Activated CD4-positive, alpha-beta T cell treated with anti-CD3 and anti-CD28 coated beads, Interleukin-2, amount 10 ng/mL, durations not matched to agents 24 days and 14 days (primary cell): ENCODE measurements at places on chromosomes 5 and 9. TPM values are rescaled to one million over a fixed set of nuclear protein-coding genes. Genes with fewer than 3 reads are reported as not detected.

The CATSPER3 gene
- 0.54 and 0.64 TPM in 2 replicates for total RNA-seq

The PCDHGB7 gene
- total RNA-seq, result 0.12 and 0.17 TPM in 2 replicates

The ZNF189 gene
- 11.7 and 12.7 TPM in 2 replicates for total RNA-seq

The PPP6C gene
- 48.1 and 52.5 TPM in 2 replicates for total RNA-seq

The FOXD4L3 gene
- not detected in 2 replicates for total RNA-seq

The KLHL9 gene
- 14.8 and 15.0 TPM in 2 replicates for total RNA-seq

The ANKRD55 gene
- 0.79 and 1.0 TPM in 2 replicates for total RNA-seq

The REEP2 gene
- 3.5 and 4.6 TPM in 2 replicates for total RNA-seq

The ZDHHC12 gene
- 46.9 and 48.4 TPM in 2 replicates for total RNA-seq

The RIMOC1 gene
- 29.6 and 31.7 TPM in 2 replicates for total RNA-seq

The PRR16 gene
- total RNA-seq, result not detected in 2 replicates

The PCDHAC1 gene
- total RNA-seq, result not detected in 2 replicates

The PSD2 gene
- not detected in 2 replicates for total RNA-seq

The C9orf50 gene
- total RNA-seq, result not detected in 2 replicates

The SPINK6 gene
- total RNA-seq, result not detected in 2 replicates

The FRRS1L gene
- total RNA-seq, result not detected in 2 replicates

The RMI1 gene
- total RNA-seq, result 28.9 and 29.3 TPM in 2 replicates

The ENTPD8 gene
- total RNA-seq, result not detected in 2 replicates

The SPINK7 gene
- total RNA-seq, result not detected in 2 replicates

The PCA3 gene
- not detected in 2 replicates for total RNA-seq

The NR5A1 gene
- not detected in 2 replicates for total RNA-seq

The RLN2 gene
- total RNA-seq, result 0.30 and 1.5 TPM in 2 replicates

The GABBR2 gene
- total RNA-seq, result not detected in 2 replicates

The STK32A gene
- not detected in 2 replicates for total RNA-seq

The MARVELD2 gene
- 0.26 and 0.36 TPM in 2 replicates for total RNA-seq

The MACIR gene
- total RNA-seq, result 12.1 and 13.3 TPM in 2 replicates

The CAMK4 gene
- total RNA-seq, result 47.7 and 49.5 TPM in 2 replicates

The GPR150 gene
- total RNA-seq, result 0.33 and 0.56 TPM in 2 replicates

The ANXA6 gene
- total RNA-seq, result 314 and 315 TPM in 2 replicates

The RAI14 gene
- 2.6 and 5.1 TPM in 2 replicates for total RNA-seq

The SLC12A2 gene
- total RNA-seq, result 24.4 and 24.5 TPM in 2 replicates

The FGD3 gene
- total RNA-seq, result 39.5 and 39.7 TPM in 2 replicates

The GRM6 gene
- total RNA-seq, result not detected in 2 replicates

The IL13 gene
- total RNA-seq, result 231 and 239 TPM in 2 replicates

The TTC16 gene
- total RNA-seq, result not detected in 2 replicates

The TLE1 gene
- total RNA-seq, result 0.21 TPM in 1 of 2 replicates, not detected in the other

The HAVCR2 gene
- 70.0 and 73.1 TPM in 2 replicates for total RNA-seq
